ENCODE measurements at places on chromosomes 12 and 14. TPM values are rescaled to one million over a fixed set of nuclear protein-coding genes. Genes with fewer than 3 reads are reported as not detected.

DNA sequence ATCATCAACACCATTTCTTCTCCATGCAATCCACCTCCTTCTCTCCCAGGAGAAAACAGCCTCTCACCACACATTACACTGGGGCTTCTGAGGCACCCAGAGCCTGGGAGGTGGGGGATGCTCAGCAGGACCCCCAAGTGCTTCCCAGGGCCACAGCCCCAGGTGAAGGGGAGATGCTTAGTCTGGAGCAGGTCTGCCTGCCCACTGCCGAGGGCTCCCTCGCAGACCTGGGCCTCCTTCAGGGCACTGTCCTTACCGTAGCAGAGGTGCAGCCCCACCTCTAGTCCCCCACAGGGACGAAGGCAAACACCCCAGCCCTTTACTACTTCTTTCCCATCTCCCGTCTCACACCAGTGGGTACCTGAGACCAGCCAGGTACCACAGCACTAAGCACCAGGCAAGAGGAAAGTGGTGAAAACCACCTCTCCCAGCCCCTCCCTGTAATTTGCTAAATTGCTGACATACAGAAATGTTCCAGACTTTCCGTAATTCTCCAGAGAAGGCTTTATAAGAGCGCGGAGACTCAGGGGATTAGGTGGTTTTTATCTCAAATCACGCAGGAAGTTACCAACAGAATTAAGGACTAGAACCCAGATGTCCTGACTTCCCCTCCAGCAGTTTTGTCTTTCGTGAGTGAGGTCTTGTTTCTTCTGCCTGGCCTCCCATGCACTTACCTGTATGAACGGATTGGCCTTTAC, 59.0 kb downstream of the PLEKHG3 start:
- H3K27ac ChIP-seq = no peak overlapping the region
- H3K4me3 ChIP-seq = no peak overlapping the region
- peaks cover 6% of the 10 kb centered on the region for H3K4me1 ChIP-seq

GRCh38 chr12:7712841-7713442, 1.7 kb downstream of the DPPA3 start:
- no peak overlapping the region for H3K4me3 ChIP-seq
- H3K4me1 ChIP-seq = no peaks in the 10 kb centered on the region
- no peak overlapping the region for H3K27ac ChIP-seq
- no peak for DNase-seq
- H3K36me3 ChIP-seq = no peaks in the 10 kb centered on the region

DNA sequence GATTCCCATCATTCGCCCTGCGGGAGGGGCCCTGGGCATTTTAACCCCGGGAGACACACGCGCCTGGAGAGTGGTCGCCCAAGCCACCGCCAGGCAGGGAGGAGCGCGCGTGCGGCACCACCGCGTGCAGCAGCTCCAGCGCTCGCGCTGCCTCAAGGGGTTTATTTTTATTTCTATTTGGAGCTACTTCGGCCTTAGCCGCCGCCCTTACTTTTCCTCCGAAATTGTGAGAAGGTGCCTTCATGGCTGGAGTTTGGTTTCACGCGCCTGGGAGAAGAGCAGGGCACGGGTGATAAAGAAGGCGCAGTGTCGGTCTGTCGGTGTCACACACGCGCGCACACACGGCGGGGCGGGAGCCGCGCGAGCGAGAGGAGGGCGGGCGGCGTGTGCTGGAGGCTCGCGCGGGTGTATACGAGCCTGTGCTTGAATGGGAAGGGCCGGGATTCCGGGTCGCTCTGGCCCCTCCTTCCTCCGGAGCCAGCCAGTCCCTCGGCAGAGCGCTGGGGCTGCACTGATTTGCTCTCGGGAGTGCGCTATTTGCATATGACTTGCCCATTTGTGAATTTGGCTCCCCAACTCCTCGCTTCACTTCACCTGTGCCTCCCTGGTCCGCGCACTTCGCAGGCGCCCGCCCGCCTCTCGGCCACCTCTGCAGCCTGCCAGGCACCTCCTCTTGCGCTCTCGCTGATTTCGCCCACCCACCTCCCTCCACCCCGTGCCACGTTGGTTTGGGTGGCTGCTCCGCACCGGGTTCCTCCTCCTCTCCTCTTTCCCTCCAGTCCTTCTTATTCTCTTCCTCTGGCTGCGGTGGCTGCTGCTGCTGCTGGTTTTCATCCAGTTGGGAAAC, 932.3 kb downstream of the DIO2 start:
- H3K4me1 ChIP-seq = no peaks in the 10 kb centered on the region
- H3K36me3 ChIP-seq = no peaks in the 10 kb centered on the region
- DNase-seq = no peak

DNA sequence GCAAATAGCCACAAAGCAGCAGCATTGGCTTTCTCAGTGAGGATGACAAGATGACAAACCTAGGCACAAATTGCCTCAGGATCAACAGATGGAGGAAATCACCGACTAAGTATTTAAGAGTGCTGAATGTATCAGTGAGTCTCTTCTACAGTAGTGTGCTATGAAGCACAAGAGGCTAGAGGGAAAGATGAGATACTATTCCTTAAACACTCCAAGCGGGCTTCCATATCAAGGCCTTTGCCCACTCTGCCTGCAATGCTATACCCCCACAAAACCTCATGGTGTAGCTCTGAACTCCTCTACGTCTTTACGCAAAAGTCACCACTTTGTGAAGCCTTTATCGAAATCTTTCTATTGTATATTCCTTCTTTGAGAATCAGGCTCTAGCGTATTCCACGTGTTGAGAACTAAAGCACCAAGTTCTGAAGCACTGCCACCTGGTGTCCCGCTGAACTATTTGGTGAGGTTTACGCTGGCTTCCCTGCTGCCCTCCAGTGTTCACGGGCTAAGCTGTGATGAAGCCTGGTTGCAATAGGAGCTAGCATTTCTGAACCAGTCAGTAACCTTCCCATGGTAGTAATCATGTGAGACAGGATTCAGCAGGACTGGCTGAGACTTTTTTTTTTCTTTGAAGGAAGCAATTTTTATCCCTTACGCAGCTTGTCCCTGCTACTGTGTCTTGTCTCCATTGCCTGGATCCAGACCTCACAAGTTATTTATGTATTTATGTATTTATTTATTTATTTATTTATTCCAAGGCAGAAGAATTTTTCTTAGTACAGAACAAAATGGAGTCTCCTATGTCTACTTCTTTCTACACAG, 426.5 kb upstream of the OR4E1 start:
- H3K4me3 ChIP-seq = no peak overlapping the region
- H3K27me3 ChIP-seq = peaks cover 11% of the 10 kb centered on the region
- no peak overlapping the region for H3K27ac ChIP-seq
- no peaks in the 10 kb centered on the region for H3K36me3 ChIP-seq
- no peaks in the 10 kb centered on the region for H3K4me1 ChIP-seq
- DNase-seq = peak; percentile 54

DNA sequence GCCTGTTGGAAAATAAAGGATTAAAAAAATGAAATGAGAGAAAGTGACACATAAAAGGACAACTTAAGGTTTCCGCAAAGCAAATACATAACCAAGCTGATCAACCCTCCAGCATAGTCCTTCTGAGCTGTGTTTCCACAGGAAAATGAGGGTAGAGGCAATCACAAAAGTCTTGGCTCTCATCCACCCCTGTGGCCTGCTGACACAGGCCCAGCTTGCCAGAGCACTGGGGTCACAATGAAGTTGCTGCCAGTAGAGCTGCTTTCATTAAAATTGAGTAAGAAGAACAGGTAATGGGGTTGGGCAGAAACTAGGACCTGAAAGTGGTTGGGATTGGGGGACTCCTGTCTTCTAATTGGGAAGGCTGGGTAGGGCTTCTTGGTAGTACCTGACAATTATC, 65.9 kb downstream of the RERG start:
- no peaks in the 10 kb centered on the region for H3K36me3 ChIP-seq
- no peaks in the 10 kb centered on the region for H3K27me3 ChIP-seq
- no peaks in the 10 kb centered on the region for H3K4me1 ChIP-seq
- no peak for DNase-seq
- H3K4me3 ChIP-seq = no peak overlapping the region

DNA sequence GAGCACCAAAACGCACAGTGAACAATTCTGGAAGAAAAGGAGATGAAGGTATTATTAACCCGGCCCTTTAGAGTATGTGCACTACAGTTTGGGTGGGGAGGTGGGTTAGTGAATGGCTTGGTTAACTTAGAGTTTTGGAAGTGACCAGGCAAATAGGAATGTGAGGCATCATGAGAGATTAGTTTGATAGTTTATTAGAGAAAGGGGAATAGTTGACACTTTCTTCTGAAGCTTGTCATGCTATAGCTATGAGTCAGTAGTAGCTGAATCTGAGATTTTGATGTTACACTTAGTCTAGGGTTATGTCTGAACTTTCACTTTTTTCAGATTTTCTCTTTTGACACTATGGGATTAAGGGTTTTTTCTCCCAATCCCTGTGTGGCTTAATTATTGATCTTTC, 567.2 kb downstream of the SNAPC1 start:
- H3K27ac ChIP-seq = no peak overlapping the region
- DNase-seq = no peak
- no peaks in the 10 kb centered on the region for H3K27me3 ChIP-seq
- H3K4me1 ChIP-seq = no peaks in the 10 kb centered on the region
- H3K4me3 ChIP-seq = no peak overlapping the region

- no peaks in the 10 kb centered on the region for H3K4me1 ChIP-seq
- no peak overlapping the region for H3K4me3 ChIP-seq
- no peak for DNase-seq
- no peaks in the 10 kb centered on the region for H3K27me3 ChIP-seq
- H3K36me3 ChIP-seq = no peaks in the 10 kb centered on the region
These were observed 42.2 kb downstream of the JAG2 start for GRCh38 chr14:105126126-105126980.

The RCOR1 gene
- total RNA-seq = 38.4 TPM

The SPRYD3 gene
- total RNA-seq = 39.8 TPM

The APOLD1 gene
- 4.7 TPM for total RNA-seq

The AKAP6 gene
- 2.8 TPM for total RNA-seq

The CDC42BPB gene
- total RNA-seq = 59.2 TPM

The AQP2 gene
- total RNA-seq = not detected

The DAO gene
- total RNA-seq = not detected

Measured in B cell (primary cell).